Lower lobe of right lung (tissue), 2 donors: ENCODE measurements at places on chromosomes 1 and 21. TPM values are rescaled to one million over a fixed set of nuclear protein-coding genes. Genes with fewer than 3 reads are reported as not detected.

DNA sequence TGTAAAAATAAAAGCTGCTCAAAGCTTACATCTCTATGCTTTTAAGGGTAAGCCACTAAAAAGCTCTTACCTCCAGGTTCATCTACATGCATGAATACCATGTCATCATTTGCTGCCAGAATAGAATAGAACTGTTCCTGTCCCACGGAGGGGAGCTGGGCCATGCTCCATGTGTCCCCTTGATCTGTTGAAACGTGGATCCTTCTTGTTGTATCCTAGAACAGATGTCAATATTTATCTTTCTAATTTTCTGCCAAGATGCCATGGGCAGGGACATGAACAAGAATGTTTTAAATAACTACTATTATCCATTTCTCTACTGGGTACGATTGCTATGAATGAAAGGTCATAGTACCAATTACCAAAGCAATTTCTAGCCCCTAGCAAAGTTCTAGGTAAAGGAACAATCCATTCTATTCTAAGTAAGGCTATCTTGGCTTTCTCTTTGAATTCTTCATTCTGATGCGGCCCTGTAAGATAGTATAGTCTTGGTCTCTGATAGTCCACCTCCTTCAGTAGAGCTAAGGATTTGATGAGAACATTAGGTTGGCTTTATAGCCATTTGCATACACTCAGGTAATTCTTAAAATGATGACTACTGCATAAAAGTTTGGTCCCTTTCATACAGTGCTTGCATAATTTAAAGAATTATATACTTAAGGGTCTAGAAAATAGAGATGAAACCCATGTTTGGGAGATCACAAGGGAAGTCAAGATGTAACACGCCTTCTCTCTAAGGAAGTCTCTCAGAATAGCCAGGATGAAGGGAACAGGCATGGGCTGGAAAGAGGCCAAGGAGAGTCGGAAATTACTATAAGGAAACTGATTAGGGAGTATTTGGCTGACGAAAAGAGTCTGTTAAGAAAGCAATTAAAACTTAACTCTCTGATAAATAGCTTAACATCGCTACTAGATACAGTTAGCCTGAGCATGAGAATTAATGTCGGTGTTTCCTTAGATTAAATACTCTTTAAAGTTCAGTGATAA lies 35.4 kb upstream of the MYBPHL start:
- DNase-seq, result no peak

Gene SPATA45
- total RNA-seq, result not detected

DNA sequence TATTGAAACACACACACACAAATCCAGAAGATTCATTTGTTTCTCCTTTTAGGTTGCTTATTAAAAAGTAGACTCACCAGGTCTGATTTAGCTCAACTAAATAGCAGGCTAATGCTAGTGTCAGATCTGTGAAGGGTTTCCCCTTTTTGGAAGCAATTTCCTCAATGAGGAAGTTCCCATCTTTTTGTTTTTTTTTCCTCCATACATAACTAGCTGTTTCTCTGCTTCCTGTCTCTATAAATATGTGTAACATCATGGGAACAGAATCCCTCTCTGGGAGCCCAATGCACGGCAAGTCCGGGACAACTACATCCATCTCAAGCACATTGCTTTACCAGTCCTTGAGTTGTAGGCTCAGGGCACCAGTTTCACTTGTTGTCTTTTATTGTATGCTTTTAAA lies 1421.1 kb downstream of the PLA2G4A start:
- no peak for DNase-seq

DNA sequence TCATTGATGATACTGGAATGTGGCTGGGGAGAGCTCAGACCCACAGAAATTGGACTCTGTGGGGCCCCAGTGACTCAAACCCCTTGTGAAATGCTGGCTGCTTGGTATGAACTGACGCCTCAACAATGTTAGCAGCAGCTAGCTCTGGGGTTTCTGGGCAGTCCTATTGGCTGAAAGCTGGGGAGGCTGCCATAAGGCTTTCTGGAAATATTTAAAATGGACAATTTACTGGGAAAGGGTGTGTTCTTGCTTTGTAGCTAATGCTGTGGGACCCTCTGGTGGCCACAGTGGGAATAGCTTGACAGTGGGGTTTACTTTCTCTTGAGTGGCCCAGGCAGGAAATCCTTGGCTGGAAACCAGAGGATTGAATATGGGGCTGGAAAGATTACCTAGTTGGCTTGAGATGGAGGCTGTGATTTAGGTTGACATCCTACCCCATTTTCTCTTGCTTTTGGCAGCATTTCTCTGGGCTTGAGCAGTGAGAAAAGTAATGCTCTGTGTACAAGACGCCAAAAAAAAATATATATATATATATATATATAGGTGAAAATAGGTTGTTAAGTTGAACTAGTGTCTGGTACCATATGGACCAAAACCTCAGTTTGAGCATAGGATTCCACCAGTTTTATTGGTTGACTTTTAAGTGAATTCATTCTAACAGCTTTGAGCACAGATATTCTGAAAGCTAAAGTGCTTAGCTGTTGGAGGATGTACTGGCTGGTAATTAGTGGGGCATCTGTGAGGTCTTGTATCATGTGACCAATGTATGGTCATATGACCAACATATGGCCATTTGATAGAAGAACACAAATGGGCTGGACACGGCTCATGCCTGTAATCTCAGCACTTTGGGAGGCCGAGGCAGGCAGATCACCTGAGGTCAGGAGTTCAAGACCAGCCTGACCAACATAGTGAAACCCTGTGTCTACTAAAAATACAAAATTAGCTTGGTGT lies 8.2 kb upstream of the S100A10 start:
- DNase-seq, result peak; percentile 90

Gene PDC
- total RNA-seq, result not detected

DNA sequence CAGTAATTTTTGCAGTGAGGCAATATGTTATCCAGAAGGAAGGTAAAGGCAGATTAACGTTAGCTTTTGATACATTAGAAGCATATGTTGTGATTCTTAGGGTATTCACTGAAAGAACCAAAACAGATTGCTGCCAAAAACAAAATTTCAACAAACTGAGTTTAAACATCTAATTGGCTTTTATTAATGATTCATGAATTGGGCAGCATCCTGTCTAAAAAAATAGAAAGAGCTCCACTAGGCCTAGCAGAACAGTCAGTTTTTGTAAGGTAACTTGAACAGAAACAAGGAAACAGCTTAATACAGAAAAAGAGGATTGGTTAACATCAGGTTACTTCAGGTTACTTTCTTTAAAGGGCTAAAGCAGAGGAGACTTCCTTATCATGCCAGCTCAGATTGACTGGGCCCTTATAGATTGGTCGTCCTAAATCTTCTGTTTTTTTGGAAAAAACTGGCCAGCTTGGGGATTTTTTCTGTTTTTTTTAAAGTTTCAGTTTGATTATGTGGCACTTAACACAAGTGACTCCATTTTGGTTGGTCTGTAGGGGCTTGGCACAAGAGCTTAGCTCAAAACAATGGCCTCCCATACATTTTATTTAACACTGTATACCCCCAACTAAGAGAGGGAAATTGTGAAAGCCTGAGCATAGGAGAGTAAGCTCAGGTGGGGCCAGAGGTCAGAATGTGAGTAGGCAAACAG lies 36.8 kb upstream of the GALNT2 start:
- DNase-seq, result no peak

GRCh38 chr1:204652497-204652896 lies 33.0 kb downstream of the LRRN2 start:
- no peak for DNase-seq

Gene RUNX3
- total RNA-seq, result 13.1 TPM

GRCh38 chr1:184691719-184692324 lies 62.8 kb downstream of the EDEM3 start:
- DNase-seq, result no peak

GRCh38 chr1:87867626-87868025 lies 538.9 kb downstream of the LMO4 start:
- no peak for DNase-seq

DNA sequence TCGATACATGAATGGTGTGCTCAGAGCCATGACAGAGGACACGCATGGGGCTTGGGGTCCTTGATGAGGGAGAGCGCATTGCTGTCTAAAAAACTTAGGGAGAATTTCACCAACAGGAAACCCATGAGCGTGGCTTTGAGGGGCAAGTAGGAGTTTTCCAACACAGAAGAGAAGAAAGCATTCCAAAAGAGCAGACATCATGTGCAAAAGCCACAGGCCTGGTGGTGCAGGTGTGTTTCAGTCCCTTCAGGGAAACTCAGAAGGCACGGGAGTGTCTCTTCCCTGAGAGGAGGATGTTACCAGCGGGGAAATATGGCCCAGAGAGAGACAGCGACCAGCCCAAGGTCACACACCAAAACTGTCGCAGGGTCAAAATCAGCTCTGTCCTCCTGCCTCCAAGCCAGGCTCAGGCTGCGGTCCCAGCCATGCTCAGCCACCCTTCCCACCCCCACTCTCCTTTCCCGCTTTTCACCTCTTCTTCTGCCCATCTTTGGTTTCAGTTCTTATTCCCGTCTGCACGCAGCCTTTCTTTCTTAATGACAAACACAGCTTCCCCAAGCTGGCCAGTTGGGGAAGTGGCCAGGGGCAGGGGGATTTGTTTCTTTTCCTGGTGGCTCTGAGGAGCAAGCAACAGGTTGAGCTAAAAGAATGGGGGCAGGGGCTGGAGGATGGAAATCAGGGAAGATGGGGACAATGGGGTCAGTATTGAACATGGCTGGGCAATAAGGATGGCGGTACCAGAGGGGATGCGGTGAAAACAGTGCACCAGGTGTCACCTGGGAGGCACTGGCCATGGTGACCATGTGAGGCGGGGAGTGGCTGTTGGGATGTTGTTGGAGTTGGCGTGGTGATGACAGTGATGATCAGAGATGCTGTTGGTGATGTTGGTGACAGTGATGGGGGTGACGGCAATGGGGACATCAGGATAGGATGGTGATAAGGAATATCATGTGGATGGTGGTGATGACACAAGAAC lies 10.3 kb downstream of the LAPTM5 start:
- DNase-seq, result peak; percentile 41

DNA sequence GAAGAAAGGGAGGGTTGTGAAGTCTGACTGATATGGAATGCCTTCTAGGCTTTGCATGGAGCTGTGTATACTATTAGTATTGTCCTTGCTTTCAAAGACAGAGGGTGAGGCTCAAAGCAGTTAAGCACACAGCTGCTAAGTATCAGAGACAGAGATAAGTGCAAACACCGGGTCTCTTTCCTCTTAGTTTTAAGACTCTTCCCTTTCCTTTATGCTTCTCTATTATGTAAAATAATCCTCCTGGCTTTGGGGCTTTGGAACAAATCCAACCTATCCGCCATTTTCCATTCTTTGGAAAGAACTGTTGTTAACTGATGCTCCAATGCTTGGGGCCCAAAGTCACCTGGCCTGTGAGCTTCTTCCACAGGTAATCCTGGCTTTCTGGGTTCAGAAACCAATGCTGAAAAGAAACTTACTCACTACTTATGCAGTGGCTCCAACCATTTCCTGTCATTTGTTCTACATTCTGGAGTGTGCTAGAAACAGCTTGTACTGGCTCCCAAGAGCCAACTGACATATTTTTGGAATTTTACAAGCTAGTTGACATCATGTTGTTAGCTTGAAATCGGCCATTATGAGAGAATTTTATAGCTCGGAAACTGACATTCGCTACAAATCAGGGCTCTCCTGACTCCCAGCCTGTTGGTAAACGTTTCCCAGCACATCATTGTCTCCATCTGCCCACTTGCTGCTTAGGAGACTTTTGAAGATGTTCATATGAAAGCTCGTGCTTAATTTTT lies 67.5 kb downstream of the DNTTIP2 start:
- DNase-seq, result no peak

Gene PTGS2
- total RNA-seq, result 15.5 TPM

DNA sequence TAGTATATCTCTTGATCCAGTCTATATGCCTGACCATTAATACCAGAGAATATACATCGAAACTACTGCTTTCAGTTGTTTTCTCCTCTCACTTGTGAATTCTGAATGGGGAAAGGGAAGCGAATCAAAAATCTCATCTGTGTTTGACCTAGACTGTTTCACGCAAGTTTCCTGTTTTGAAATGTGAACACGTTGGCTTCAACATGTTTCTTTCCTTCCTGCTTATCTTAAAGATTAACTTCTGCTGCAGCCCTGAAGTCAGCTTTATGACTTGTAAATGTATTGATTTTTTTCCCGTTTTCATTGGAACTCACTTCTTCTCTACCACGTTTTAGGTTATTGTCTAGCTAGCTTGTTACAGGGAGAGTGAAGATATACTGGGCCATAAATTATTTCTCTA lies 49.9 kb downstream of the SNX27 start:
- DNase-seq, result no peak

DNA sequence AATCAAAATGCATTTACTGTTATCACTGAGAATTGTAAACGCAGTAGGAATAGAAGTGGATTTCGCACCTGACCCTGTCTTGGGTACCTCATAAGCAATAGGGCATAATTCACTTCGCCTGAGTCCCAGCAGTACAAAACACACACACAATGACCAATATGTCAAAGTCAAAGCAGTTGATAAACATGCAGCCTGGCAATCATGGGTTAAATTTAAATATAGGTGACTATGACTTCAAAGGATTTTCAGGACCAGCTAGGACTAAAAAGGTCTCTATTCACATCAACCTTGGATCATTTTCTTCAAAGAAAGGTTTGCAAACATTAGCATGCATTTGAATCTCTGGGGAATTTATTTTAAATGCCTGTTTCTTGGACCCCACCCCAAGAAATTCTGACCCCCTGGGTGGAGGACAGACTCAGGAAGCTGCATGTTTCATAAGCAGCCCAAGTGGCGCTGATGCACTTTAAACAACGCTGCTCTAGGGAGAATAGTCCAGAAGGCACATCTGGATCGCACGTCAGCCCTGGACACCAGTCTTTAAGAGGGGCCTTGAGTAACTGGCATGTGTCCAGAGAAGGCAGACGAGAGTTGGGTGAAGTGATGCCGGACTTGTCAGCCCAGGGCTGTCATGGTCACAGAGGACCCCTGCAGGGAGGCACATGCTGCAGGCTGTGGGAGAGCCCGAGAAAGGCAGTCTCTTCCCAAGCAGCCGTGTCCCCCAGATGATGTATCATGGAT lies 55.7 kb upstream of the EFHD2 start:
- DNase-seq, result no peak

Gene GBP7
- not detected for total RNA-seq

Gene MXRA8
- 39.3 TPM for total RNA-seq
